Stimulated activated CD8-positive, alpha-beta memory T cell treated with anti-CD3 and anti-CD28 coated beads, Interleukin-4, amount 100 ng/mL, for 4 hours (primary cell): ENCODE measurements at places on chromosomes 1 and 21.

GRCh38 chr1:176964687-176965086 lies 199.8 kb downstream of the ASTN1 start:
- DNase-seq, result no peak

GRCh38 chr1:61301824-61302657 lies 219.7 kb downstream of the NFIA start:
- DNase-seq, result no peak

GRCh38 chr1:179144626-179145025 lies 62.8 kb downstream of the TOR3A start:
- no peak for DNase-seq

DNA sequence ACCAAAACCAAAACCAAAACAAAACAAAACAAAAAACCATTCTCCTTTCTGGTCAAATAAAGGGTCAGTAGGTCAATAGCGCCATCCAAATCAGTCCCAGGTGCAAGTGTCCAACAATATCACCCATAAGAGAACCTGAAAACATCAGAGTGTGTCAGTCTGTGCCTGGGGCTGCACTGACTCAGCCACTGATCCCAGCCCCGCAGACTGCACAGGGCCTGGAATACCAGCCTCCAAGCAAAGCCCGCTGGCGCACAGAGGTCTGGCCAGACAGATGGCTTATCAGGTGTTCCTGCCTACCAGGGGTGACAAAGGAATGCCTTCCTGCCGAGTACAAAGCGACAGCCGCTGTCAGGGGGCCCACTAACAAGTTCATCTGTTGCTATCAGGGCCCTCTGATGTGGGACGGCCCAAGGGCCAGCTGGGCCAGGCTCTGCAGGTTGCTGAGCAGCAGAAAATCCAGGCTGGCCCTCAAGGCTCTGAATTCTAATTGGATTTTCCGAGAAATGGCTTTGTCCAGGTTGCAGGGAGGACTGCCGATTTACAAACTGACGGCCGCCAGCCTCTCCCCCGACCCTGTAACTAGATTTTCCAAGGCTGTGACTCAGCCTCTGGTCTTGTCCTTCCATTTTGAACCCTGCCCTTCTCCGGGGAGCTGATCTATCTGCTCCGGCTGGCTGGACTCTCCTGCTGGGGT lies 13.7 kb upstream of the TMEM51 start:
- no peak for DNase-seq

DNA sequence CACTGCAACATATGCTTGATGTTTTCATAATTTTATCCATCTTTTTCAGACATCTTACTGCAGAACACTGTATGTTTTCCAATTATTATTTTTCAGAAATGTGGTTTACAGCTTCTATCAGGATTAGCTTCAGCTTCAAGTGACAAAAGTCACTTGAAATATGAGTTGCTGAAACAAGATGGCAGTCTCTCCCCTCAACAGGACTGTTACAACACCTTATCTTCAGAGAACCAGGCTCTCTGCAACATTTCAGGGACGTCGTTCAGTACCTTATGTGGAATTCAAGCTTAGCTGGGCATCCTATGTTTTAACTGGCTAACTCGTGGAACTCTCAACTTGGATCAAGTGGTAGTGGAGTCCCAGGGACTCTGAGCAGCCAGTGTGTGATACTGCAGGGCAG lies 2.0 kb upstream of the UBE2G2 start:
- no peak for DNase-seq

GRCh38 chr1:19676438-19676922 lies 11.8 kb downstream of the HTR6 start:
- no peak for DNase-seq

GRCh38 chr1:53834776-53835175 lies 3.3 kb downstream of the NDC1 start:
- no peak for DNase-seq

DNA sequence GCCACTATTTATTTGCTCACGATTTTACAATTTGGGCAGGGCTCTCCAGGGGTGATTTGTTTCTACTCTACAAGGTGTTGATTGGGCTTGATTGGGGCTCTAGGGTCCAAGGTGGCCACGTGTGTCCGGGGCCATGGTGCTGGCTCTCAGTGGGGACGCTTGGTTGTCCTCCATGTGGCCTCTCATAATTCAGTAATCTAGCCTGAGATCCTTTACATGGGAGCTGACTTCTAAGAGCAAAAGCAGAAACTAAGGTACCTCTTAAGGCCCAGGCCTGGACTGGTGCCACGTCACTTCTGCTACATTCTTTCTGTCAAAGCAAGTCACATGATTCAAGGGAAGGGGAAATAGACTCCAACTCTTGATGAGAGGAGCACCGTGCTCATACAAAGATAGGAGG lies 8.1 kb upstream of the PSRC1 start:
- DNase-seq, result no peak

GRCh38 chr1:153842006-153842471 lies 66.8 kb downstream of the SLC27A3 start:
- no peak for DNase-seq

DNA sequence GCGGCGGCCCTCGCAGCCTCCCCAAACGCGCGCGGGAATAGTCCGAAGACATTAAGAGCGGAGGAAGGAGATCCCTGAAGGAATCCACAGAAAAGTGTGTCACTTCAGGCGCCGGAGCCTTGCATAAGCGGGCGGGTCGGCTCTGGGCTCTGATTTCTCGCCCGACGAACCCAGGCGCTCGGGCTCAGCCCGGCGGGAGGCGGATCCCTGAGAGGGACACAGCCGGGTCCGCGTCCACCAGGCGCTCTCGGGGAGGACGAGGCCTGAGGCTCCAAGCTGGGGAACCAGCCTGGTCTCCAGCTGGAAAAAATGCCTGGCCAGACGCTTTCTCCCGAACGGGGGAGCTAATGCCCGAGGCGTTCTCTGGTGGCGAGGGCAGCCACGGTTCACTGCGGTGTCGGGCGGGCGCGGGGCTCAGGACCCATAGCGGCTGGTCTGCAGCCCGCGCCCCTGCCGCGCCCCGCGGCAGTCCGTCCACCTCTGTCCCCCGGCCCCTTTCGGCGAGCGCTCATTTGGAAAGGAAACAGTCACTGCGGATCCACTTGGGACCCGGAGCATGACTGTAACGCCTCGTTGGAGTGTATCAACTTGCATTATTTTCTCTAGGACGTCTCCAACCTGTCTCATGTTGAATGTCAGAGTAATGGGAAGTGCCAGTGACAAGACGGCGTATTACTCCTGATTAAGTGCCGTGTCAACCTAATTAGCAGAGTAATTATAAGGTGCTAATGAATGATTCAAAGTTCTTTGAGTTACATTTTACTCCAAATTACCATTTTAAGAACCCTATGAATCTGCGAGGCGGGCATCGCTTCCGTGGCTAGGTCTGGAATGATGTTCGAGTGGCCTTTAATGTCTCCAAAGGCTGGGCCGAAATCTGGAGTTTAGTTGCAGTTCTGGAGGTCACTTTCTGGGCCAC lies 1.6 kb upstream of the BARHL2 start:
- DNase-seq, result no peak

GRCh38 chr1:172382406-172382805 lies 38.1 kb upstream of the C1orf105 start:
- no peak for DNase-seq

DNA sequence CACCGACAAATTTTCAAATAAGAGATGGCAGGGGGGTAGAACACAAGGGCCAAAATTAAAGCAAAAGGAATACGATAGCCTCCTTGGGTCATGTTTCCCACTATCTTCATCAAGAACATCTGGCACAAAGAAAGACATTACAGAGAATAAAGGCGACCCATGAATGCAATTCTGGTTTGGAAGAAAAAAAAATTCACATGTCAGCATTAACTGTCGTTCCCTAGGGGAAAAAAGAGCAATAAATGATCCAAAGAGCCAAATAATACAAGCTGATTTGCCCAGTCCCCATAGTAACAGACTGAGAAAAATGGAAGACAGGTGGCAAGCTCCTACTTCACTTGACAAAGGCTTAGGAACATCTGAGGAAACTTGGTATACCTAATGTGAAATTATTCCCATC lies 4.5 kb downstream of the STIL start:
- no peak for DNase-seq

DNA sequence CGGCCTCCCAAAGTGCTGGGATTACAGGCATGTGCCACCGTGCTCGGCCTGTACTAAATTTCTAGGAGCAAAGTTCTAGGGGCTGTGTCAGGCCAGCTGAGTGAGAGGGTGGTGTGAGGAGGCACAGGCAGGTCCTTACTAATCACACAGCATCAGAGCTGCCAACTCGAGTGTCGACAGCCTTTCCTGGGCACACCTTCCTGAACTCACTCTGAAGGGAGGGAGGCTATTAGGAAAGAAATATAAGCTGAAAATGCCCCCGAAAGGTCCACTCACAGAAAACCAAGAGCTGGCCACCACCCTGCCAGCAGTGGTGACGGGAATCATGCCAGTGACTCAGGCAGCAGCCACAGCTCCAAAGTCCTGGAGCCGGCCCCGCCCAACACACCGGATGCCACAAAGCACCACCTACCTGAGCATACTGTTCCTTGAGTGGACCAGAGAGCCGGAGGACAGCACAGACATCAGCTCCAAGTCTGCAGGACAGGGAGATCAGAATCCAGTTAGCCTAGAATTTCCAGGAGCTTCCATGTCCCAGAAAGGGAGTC lies 4.5 kb downstream of the PMVK start:
- no peak for DNase-seq

- no peak for DNase-seq
Measured at GRCh38 chr1:244445320-244446181, 6.2 kb downstream of the ADSS2 start.
